8988T (cell line): ENCODE measurements at places on chromosomes 7 and 10.

GRCh38 chr7:49580000-49580399, 193.4 kb upstream of the VWC2 start:
- no peak for DNase-seq

- DNase-seq: no peak
These were observed 240.2 kb downstream of the C7orf25 start for GRCh38 chr7:42671627-42672026.

GRCh38 chr10:3886641-3887251, 101.7 kb upstream of the KLF6 start:
- DNase-seq: no peak

DNA sequence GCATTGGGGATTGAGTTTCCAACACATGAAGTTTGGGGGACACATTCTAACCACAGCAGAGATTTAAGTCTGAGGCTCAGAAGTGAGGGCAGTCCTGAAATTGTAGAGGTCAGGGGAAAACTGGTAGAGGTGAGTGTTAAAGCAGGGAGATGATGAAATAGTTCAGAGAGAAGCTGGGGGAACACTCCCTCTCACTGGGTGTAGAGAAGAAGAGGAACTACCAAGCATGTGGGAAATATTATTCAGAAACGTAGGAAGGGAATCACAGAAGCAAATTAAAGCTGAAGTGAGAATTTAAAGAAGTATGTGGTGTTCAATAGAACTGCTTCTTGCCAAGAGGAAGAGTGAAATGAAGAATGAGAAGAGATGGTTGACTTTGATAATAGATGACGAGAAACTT, 121.5 kb upstream of the FAM3C start:
- no peak for DNase-seq

GRCh38 chr10:79898597-79899325, 50.1 kb downstream of the SFTPD start:
- no peak for DNase-seq

- DNase-seq: no peak
These were observed 535.9 kb downstream of the AUTS2 start for GRCh38 chr7:70134029-70134770.

- no peak for DNase-seq
These were observed 243.9 kb upstream of the TCERG1L start for GRCh38 chr10:131555406-131555805.

GRCh38 chr10:34739915-34740314, 75.2 kb downstream of the PARD3 start:
- no peak for DNase-seq

DNA sequence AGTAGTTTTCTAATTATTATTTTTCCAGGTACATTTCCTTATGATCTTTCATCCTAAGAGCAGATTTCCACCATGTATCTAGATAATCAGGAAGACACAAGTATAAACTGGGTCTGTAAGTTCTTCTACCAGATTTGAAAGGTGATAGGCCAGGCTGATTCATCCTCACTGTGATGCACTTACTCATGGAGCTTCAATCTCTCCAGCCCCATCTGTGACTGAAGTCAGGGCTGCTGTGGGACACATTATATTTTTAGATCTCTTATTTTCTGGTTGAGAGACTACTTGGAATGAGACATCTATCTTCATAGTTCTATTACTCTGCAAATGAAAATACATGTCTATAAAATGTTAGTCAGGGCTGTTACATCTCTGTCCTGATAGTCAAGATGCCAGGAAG, 85.5 kb upstream of the SLC25A13 start:
- DNase-seq: no peak

GRCh38 chr7:137981175-137981574, 20.7 kb downstream of the CREB3L2 start:
- no peak for DNase-seq

- no peak for DNase-seq
These were observed 36.7 kb upstream of the PSAP start for GRCh38 chr10:71887743-71888142.

GRCh38 chr7:2585446-2585845, 26.7 kb downstream of the IQCE start:
- DNase-seq: no peak

DNA sequence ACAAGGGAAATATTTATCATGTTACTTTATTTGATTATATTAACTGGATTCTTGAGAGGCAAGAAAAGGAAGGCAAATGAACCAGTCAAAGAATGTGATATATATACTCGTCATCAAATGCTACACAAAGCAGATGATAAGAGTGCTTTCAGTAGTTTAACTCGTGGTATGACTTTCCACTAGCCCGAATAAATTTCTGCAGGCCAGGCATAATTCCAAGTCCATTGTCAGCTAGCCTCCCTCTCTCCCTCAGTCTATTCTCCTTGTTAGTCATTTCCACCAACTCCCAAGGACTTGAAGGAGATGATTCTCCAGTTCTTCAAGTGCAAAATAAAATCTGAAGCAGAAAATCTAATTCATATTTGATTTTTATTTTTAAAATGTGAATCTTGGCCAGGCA, 190.5 kb downstream of the GLI3 start:
- no peak for DNase-seq

DNA sequence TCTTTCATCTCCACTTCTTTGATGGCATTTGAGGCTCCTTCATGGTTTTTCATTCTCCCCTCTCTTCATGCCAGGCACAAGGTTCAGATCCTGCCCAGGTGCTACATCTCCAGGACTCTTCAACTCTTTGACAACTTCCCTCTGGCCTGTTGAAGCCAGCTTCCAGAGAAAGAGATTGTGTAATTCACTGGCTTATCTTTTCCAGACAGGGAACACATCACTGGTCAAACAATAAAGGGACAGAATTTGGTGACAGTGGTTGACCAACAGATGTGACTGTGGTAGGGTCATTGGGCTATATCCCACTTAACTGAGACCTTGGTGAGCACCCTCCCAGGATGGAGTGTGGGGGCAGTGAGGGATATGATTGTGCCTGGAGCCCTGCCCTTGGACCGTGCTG, 111.4 kb upstream of the AGK start:
- DNase-seq: no peak

DNA sequence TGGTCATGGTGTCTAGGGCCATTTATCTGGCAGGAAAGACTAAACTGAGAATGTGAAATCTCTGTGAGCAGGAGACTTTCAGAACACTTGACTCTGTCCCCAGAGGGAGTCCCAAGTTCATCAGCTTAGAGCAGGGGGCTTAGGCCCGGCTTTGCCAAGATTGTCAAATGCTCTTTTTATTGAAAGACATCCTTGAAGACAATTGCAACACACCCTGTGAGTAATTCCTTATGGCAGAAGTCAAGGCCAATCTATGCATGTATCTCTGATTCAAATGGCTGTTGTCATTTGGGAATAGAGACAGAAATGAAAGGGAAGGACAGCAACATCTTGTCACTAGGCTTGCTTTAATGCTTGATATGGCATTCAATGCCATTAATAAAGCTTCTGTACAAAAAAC, 33.7 kb downstream of the BAMBI start:
- DNase-seq: no peak

DNA sequence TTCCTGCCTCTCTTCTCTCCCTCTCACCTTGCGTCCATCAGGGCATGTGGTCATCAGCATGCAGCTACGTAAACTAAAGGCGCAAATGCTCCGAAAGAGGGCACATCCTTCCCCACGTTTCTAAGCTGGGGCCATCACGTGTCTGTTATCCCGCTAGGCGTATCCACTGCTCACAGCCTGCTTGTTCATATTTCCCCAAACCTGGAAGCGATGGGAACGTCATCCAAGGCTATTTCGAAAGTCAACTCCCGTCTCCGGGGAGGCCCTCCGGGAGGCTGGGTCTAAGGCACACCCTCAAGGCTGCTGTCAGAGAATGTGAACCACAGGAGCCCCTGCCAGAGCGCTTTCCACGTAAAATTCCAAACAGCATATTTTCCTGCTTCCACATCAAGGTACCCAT, 199.2 kb downstream of the DIP2C start:
- DNase-seq: no peak

GRCh38 chr10:92574548-92575261, 812 bp upstream of the IDE start:
- no peak for DNase-seq

DNA sequence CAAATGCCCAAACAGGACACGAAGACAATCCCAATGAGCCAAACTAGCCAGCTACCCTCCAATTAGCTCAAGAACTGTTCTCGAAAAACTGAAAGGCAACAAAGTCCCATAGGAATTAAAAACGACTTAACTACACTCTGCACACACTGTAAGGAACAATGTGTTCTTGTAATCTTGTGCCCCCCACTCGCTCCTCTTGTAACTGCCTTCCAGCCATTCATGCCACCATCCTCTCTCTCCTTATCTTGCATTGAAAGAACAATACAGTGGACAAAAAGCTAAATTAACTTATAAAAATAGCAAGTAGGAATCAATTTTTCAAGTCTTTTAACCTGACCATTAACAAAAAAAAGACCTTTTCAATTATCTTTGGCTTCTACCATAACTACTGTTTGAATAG, 2.9 kb downstream of the CYTH3 start:
- DNase-seq: no peak

DNA sequence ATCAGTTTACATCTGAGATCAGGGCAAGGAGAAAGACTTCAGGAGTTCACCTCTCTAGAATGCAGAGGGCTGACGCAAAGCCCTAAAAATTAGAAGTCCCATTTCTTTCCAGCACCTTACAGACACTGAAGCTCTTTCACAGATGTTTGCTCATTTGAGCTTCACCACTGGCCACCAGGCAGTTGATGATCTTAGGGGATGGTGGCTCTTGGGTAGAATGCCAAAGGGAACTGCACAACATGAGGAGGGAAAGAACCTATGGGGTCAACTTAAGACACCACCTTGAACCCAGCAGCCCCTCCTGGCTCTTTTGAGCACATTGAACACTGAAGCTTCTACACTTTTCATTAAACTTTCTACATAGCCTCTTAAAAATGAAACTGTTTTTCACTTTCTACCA, 390.3 kb upstream of the CELF2 start:
- no peak for DNase-seq

DNA sequence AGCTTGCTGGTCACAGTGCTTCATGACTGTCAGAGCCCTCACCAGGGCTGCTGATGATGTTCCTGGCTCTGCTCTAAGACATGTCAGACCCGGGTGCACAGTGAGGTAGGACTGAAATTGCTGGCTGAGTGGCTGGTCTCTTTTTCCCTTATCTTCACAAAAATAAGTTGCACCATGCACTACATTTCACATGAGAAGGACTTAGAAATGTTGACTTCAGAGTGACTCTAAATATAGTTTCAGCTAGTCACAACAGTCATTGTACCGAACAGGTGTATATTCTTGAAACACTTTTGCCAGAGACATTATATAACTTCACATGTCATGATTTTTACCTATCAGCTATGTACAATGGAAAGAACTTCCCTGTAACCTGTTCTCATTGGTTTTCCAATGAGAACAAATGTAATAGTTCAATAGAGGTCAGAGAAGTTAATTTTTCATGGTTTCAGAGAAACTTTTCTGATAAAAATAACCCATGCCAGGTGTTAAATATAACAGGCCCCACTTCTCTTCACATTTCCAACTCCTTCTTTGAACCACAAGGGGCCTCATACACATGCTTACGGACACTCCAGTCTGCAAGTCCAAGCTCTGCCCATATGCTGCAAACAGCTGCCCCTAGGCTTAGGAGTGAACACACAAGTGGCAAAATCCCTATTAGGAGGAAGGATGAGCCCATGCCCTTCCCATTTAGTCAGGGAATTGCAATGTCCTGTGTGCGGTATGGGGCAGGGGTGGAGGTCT, 115.6 kb downstream of the CDK6 start:
- DNase-seq: no peak

GRCh38 chr7:133016604-133017003, 65.3 kb downstream of the CHCHD3 start:
- DNase-seq: no peak

GRCh38 chr7:80937336-80937735, 18.5 kb upstream of the SEMA3C start:
- no peak for DNase-seq

DNA sequence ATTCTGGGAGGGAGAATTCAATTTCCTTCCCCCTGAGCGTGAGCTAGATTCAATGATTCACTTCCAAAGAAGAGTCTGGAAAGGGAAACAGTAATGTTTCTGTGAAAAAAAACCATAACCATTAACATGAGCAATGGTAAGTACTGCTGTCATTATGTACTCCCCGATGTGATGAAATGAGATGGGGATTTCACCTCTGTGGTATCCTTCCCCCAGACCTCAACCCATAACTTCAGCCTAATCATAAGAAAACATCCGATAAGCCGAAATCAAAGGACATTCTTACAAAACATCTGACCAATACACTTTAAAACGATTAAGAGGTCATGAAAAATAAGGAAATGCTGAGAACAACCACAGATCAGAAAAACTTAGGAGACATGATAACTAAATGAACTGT, 27.2 kb downstream of the EZH2 start:
- DNase-seq: no peak

- DNase-seq: no peak
These were observed 683.4 kb downstream of the SDK1 start for GRCh38 chr7:3984456-3984855.

- DNase-seq: no peak
These were observed 2.3 kb upstream of the SMKR1 start for GRCh38 chr7:129499999-129500398.

DNA sequence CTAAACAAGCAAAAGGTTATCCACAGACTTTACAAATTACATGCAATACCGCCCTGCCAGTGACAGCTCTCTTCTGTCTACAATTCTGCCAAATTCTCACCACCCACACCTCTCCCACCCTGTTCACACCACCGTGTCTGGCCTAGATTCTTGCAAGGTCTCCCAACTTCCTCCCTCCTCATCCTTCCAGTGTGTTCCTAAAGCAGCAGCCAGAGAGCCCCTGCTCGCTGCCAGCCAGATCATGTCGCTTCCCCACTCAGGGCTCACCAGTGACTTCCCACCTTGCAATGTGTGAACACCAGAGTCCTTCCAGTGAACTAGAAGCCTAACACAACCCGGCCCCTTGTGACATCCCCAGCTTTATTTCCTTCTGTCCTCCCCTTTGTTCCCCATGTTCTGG, 121.6 kb downstream of the HECW1 start:
- no peak for DNase-seq

GRCh38 chr10:101774589-101775272, 1.2 kb downstream of the FGF8 start:
- no peak for DNase-seq
